ENCODE measurements at places on chromosomes 5 and 9. TPM values are rescaled to one million over a fixed set of nuclear protein-coding genes. Genes with fewer than 3 reads are reported as not detected.
A peak's percentile ranks its signal among the peaks of the same experiment; 100 is the strongest.

ARL10 gene
- 17.7 TPM for total RNA-seq

FAM151B gene
- 2.7 TPM for total RNA-seq

FST gene
- 6.2 TPM for total RNA-seq

DNA sequence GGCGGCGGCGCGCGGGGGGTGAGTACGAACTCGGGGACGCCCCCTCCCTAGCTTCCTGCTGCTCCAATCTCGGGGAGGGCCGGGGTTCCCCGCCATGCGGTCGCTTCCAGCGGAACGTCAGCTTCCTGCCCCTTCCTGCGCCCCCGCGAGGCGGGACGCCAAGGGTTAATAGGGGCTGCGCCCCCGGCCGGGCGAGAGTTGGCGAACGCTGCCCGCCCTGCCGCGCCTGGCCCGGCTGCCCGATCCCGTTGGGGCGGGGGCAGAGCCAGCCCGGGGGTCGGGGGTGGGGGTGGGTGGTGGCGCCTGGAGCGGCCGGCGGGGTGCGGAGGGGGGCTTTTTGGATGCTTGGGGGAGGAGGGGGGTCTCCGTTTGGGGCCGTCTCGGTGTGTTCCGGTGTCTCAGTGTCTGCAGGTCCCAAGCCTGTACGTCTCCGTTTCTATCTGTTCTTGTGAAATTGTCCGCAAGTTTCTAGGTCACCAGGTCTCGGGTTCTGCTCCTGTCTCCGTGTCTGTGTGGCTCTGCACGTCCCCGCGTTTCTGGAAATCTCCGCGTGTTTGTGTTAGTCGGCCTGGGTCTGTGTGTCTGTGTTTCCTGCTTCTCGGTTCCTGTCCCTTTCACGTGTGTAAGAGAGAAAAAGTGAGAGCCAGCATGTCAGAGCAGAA, 789 bp downstream of the COL27A1 start:
- H3K27ac ChIP-seq, result peak overlapping the region; percentile 75
- H3K27me3 ChIP-seq, result no peaks in the 10 kb centered on the region
- peak overlapping the region; percentile 66 for H3K4me3 ChIP-seq
- H3K36me3 ChIP-seq, result no peaks in the 10 kb centered on the region

- no peak for DNase-seq
- peaks cover 20% of the 10 kb centered on the region for H3K4me1 ChIP-seq
- H3K4me3 ChIP-seq, result peak overlapping the region; percentile 82
- peak overlapping the region; percentile 99 for H3K27ac ChIP-seq
Observed at GRCh38 chr9:136546697-136547501, 1.1 kb upstream of the NOTCH1 start.

GRCh38 chr9:133335924-133336811, at the start of gene SURF6:
Gene SURF6, minus strand, starts transcription at chr9:133336188. Its CDS starts 56 bp downstream, at chr9:133336132.
- peak within 1 kb of the TSS; percentile 78 for H3K27ac ChIP-seq
- peaks cover 12% of the 10 kb centered on the region for H3K4me1 ChIP-seq
- peak within 1 kb of the TSS; percentile 93 for H3K4me3 ChIP-seq

DNA sequence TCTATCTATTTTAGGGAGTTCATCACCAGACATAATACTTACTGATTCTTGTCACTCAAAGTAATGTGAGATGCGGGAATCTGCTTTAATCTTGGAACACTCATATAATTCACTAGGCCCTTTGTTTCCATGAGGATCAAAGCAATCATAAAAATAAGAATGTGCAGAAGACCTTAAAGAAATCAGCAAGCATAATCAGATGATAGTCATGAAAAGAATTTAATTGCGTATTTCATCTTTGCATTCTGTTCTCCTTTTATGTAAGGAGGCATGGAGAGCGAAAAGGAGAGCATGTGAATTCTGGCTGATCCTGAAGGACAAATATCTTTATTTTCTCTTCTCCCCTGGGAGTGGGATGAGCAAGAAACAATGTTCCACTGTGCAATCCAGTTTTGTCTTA, 128.0 kb downstream of the RAB3C start:
- no peaks in the 10 kb centered on the region for H3K36me3 ChIP-seq
- H3K4me3 ChIP-seq, result no peak overlapping the region
- no peak overlapping the region for H3K27ac ChIP-seq
- DNase-seq, result no peak
- no peaks in the 10 kb centered on the region for H3K4me1 ChIP-seq

DNA sequence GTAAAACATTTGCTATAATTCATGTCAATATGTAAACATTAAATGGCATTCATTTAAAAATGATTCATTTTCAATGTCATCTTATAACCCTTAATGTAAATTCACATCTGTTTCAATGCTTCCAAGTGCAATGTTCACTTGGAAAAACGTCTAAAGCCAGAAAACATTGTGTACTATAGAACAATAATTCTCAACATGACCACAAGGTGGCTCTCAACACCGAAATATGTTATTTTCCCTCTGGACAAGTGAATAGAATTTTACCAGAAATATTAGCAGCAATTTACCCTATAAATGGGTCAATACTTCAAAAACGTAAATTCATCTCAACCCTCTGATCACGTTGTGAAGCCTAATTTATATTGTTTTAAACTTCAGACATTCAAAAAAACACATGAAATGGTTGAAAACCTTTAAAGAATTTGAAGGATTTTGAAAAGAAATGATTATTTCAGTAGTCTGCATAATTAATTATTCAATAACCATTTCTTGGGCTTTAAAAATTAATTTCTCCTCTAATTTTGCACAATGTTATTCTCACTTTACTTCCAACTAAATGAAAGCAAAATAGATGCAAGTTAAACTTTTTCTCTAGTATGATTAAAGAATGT, 11.0 kb downstream of the CDH10 start:
- H3K4me1 ChIP-seq, result no peaks in the 10 kb centered on the region
- H3K36me3 ChIP-seq, result no peaks in the 10 kb centered on the region
- H3K27ac ChIP-seq, result no peak overlapping the region
- no peak for DNase-seq
- no peaks in the 10 kb centered on the region for H3K27me3 ChIP-seq

GRCh38 chr9:114722937-114723620, 41.1 kb upstream of the TEX48 start:
- no peak overlapping the region for H3K27ac ChIP-seq
- DNase-seq, result no peak
- H3K4me1 ChIP-seq, result no peaks in the 10 kb centered on the region
- no peaks in the 10 kb centered on the region for H3K36me3 ChIP-seq
- H3K27me3 ChIP-seq, result no peaks in the 10 kb centered on the region

DNA sequence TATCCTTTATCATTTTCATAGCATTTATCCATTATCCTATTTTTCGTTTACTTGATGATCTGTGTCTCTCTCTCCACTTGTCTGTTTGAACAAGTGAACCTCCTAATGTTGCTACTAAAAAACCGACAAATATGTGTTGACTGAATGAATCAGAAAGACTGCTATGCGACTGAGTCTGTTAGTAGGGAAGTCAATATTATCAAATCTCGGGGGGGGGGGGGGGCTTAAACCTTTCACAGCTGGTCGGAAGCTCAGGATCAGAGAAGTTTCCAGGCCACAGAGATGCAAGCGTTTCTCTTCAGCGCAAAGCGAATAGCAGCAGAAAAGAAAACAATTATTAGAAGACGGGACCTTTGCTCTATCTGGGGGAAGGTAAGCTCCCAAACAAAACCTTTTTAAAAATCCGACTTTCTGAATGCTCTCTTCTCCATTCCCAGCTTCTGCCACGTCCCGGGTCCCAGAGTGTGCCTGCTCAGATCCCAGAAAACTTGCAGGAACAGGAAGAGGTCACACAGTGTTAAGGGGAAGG, 412 bp downstream of the RIOK2 start:
- no peak for DNase-seq
- peak overlapping the region; percentile 95 for H3K27ac ChIP-seq
- peak overlapping the region; percentile 79 for H3K4me3 ChIP-seq
- H3K36me3 ChIP-seq, result no peaks in the 10 kb centered on the region

DNA sequence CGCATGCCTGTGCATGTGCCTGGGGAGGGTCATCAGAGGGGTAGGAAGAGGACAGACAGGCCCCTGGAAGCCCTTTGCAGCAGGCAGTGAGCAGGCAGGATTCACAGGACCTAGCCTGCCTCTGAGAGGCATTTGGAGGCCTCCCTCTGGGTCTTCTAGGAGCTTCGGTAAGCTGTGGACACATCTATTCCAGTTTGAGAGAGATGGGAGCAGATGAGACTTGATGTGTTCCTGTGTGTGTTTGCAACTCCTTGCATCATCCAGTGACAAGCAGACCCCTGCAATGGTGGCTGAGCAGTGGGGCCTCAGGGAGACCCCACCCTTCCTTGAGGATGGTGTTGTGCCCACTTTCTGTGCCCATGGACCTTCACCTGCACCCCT, 64.0 kb downstream of the GADD45G start:
- no peaks in the 10 kb centered on the region for H3K36me3 ChIP-seq
- peaks cover 4% of the 10 kb centered on the region for H3K4me1 ChIP-seq
- no peaks in the 10 kb centered on the region for H3K27me3 ChIP-seq
- H3K27ac ChIP-seq, result no peak overlapping the region
- H3K4me3 ChIP-seq, result no peak overlapping the region

- no peaks in the 10 kb centered on the region for H3K27me3 ChIP-seq
- no peak overlapping the region for H3K27ac ChIP-seq
- no peaks in the 10 kb centered on the region for H3K4me1 ChIP-seq
Observed at GRCh38 chr9:121818016-121818661, 166.7 kb downstream of the DAB2IP start.

DNA sequence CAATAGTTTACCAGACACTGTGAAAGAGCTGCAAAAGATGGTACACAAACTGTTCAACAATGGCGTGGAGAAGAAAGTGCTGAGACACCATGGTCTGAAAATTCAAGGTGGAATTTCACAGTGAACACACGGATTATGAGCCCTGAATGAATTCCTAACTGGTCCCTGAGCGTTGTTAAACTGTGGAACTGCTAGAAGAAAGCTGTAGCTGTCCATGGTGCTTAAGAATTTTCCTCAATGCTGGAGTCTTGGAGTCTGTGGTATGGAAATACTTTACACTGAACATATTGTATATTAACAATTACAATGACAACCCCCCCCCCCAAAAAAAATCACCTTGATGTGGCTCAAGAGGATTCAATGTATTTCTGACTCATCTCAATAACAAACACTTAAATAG, 68.5 kb downstream of the SLC24A2 start:
- H3K36me3 ChIP-seq, result no peaks in the 10 kb centered on the region
- DNase-seq, result no peak
- H3K4me3 ChIP-seq, result no peak overlapping the region
- no peaks in the 10 kb centered on the region for H3K27me3 ChIP-seq
- no peak overlapping the region for H3K27ac ChIP-seq

- peak; percentile 27 for DNase-seq
- H3K27me3 ChIP-seq, result no peaks in the 10 kb centered on the region
- H3K27ac ChIP-seq, result peak within 1 kb of the TSS; percentile 85
- no peaks in the 10 kb centered on the region for H3K4me1 ChIP-seq
- no peaks in the 10 kb centered on the region for H3K36me3 ChIP-seq
- H3K4me3 ChIP-seq, result peak within 1 kb of the TSS; percentile 76
Observed at GRCh38 chr9:100426530-100427365, at the start of gene MSANTD3. Gene MSANTD3, plus strand, starts transcription at chr9:100427143. Its CDS starts 14,796 bp downstream, at chr9:100441939.

DNA sequence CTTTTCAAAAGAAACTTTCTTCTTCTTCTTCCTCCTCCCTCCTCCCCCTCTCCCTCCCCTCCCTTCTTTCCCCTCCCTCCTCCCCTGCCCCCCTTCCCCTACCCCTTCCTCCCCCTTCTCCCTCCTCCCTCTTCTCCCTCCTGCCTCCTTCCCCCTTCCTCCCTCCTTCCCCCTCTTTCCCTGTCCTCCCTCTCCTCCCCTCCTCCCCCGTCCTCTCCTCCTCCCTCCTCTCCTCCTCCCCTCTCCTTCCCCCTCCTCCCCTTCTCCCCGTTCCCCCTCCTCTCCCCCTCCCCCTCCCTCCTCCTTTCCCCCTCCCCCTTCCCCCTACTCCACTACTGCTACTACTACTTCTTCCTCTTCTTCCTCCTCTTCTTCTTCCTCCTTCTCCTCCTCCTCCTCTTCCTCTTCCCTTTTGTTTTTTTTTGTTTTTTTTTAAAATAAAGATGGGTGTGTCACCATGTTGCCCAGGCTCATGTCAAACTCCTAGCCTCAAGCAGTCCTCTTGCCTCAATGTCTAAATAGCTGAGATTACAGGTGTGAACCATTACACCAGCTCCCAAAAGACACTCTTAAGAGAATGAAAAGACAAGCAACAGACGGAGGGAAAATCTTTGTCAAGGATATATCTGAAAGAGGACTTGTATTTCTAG, 87.5 kb downstream of the SCAMP1 start:
- H3K4me3 ChIP-seq, result no peak overlapping the region
- no peaks in the 10 kb centered on the region for H3K4me1 ChIP-seq
- no peaks in the 10 kb centered on the region for H3K27me3 ChIP-seq
- H3K36me3 ChIP-seq, result no peaks in the 10 kb centered on the region
- H3K27ac ChIP-seq, result no peak overlapping the region
- no peak for DNase-seq

- H3K27me3 ChIP-seq, result no peaks in the 10 kb centered on the region
- H3K4me3 ChIP-seq, result no peak overlapping the region
- H3K27ac ChIP-seq, result peak overlapping the region; percentile 22
Observed at GRCh38 chr5:1974501-1975405, 92.0 kb upstream of the IRX4 start.

DNA sequence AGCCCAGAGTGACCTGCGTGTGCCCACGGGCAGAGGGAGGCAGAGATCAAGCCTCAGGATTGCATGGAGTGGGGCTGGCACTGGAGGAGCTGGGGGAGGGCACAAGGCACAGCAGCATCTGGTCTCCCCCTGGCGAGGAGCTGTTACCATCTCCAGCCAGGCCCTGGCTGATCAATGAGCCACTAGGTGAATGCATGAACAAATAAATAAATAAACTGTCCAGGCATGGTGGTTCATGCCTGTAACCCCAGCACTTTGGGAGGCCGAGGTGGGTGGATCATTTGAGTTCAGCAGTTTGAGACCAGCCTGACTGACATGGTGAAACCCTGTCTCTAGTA, 14.3 kb upstream of the PSMB7 start:
- no peaks in the 10 kb centered on the region for H3K27me3 ChIP-seq
- peak overlapping the region; percentile 74 for H3K27ac ChIP-seq
- DNase-seq, result no peak

DNA sequence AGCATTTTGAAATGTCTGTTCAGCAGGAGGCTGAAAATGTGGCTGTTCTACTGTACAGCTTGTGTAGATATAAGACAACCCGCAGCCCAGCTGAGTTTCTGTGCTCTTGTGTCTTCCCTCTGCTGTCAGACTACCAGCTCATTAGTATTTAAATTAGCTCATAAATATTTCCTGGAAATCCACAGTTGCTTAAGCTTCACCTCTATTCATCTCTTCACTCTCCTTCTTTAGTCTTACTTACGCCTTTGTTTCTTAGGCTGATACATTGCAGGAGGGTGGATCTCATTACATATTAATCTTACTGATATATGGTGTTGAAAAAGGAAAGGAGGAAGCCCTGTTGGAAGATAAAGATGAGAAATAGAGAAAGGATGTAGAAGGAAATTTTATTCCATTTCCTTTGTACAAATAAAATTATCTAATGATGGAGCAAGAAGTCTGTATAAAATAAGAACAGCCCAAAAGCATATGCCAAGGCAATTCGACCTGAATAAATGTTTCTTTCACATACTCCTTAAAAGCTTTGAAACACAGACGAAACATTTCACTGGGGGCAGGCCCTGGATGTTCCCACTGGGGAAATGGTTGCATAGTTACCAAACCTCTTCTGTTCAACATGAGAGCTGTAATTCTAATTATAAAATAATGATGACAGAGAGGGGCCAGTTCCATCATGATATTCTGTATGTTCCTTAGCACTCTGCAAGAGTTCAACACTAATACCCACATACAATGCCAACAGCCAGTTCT, 111.8 kb upstream of the APC start:
- DNase-seq, result no peak
- no peak overlapping the region for H3K27ac ChIP-seq
- no peak overlapping the region for H3K4me3 ChIP-seq
- no peaks in the 10 kb centered on the region for H3K27me3 ChIP-seq
- no peaks in the 10 kb centered on the region for H3K4me1 ChIP-seq
- no peaks in the 10 kb centered on the region for H3K36me3 ChIP-seq

GRCh38 chr9:113397203-113397631, 3.9 kb downstream of the ALAD start:
- no peaks in the 10 kb centered on the region for H3K27me3 ChIP-seq
- H3K4me1 ChIP-seq, result peaks cover 7% of the 10 kb centered on the region
- no peaks in the 10 kb centered on the region for H3K36me3 ChIP-seq
- H3K27ac ChIP-seq, result no peak overlapping the region
- no peak overlapping the region for H3K4me3 ChIP-seq
